ENCODE measurements at places on chromosomes 11 and 22.

- DNase-seq, result no peak
Measured at GRCh38 chr22:36432592-36433317, 45.0 kb upstream of the MYH9 start.

DNA sequence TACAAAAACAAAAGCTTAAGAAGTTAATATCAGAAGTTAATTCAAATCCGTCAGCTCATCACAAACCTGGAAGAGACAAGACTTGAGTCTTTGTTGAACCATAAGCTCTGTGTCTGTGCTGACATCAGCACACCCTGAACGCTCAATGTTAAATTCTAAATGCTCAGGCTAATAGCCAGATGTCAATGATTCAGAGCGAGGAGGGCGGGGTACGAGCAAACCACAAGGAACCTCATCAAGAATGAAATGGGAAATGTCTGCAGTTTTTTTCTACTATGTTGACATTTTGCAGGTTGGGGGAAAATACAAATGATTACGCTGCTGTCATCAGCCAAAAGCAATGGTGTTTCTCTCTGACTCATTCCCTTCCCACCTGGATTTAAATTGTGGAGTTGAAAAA is 1057.2 kb downstream of the NTM start:
- no peak for DNase-seq

DNA sequence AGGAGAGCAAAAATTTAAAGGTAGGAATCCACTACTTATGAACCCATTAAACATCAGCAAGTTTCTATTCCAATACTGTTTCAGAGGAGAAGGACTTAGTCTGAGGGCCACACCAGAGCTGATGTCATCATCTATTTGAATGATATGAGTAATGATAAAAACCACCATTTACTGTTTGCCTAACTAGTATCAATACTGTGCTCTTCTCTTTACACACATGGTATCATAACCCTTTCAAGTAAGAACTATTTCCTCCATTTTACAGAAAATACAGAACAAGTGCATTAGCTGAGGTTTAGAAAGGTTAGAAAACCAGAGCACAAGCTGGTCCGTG is 651.3 kb upstream of the KIRREL3 start:
- no peak for DNase-seq

DNA sequence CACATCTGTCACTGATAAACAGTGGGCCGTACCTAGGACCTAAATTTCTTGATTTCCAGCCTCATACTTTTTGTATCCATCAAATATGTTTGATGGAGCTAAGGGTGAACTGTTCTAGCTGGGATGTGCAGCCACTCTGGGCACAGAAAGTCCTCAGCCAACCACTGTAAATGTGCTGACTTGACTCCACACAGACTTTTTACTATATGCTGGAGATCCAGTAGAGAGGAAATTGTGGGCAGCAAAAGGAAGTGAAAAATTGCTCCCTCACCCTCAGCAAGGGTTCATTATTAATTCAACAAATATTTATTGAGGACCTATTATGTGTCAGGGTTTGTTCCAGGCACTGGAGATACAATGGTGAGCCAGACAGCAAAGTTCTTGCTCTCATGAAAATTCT is 54.2 kb upstream of the AMPD3 start:
- no peak for DNase-seq

DNA sequence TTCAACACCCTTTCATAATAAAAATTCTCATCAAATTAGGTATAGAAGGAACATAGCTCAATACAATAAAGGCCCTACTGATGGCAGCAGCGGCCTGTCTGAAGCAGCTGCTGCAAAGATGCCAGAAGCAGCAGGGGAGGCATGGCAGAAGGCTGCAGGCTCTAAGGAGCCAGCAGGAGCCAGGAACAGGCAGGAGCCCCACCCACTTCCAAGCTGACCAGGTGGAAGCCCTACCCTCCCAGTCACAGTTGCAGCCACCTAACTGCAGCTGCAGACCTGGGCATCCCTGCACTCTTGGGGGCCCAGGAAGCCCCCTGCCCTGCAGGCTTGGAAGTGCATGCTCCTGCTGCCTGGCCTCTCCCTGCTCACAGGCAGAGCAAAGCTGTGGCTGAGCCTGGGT is 18.2 kb upstream of the OR6A2 start:
- DNase-seq, result no peak

DNA sequence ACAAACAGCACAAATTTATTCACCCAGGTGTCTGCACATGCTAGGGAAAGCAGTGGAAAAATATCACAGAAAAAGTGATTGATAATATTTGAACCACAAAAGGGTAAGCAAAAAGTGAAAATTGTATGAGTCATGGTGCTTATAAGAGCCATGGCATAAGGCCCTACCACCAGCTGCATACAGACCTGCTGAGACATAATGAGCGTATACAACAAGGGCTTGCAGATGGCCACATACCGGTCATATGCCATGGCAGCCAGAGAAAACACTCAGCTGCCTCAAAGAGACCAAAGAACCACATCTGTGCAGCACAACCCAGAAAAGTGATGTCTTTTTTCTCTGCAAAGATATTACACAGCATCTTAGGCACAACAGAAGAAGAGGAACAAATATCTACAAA is 71.4 kb upstream of the OR9G4 start:
- DNase-seq, result no peak

DNA sequence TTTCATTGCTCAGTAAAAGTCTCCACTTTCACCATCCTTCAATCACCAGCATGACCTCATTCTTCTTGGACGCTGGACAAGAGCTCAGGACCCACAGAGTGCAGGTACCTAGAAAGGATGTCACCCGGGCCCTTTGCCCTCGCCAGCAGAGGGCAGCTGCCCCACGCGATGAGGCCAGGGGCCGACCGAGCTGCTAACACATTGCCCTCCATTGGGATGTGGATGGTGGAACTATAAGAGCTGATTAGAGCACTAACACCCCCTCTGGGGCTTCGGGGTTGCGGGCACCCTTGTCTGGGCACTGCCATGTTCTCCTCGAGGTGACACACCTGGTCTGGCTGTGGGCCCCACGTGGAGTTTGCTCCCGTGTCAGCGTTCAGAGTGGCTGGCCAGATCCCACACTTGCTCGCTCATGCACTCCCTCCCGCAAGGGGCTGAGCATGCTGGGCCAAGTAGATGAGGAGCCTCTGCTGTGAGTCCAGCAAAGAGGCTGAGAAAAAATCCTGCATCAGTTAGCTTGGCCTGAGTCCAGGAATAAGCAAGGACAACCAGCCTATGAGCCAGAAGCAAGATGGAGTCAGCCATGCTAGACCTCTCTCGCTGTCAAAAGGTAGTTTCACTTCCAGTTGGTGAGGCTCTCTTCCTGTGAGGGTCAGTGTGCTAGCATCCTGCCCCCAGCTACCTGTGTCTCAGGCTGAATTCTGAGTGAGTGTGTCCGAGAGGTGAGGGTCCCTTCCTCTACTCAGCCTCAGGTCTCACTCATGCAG is 9.8 kb downstream of the KRTAP5-6 start:
- no peak for DNase-seq
